SK-N-SH (cell line): ENCODE measurements at places on chromosomes 7 and 10. TPM values are rescaled to one million over a fixed set of nuclear protein-coding genes. Genes with fewer than 3 reads are reported as not detected.

The PLCE1 gene
- polyA plus RNA-seq, result 1.2 and 1.9 TPM in 2 replicates

The LEP gene
- polyA plus RNA-seq, result not detected in 2 replicates

DNA sequence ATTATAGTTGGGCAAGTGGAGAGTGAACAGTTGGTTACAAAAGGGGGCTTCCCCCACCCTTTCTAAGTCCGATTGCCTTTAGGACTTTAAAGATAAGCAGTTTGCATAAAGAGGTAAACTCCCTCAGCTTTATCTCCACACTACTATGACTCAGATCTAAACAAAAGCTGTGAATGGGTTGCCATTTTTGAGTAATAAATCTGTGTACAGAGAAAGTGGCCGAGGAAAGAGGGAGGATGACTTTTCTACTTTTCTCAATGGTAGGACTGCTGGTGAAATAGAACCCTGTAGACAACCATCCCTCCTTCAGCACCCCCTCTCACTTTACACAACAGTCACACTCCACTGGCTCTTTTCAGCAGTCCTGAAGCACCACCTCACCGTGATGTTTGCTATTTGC lies 71.2 kb downstream of the DNMBP start:
- no peak for DNase-seq

DNA sequence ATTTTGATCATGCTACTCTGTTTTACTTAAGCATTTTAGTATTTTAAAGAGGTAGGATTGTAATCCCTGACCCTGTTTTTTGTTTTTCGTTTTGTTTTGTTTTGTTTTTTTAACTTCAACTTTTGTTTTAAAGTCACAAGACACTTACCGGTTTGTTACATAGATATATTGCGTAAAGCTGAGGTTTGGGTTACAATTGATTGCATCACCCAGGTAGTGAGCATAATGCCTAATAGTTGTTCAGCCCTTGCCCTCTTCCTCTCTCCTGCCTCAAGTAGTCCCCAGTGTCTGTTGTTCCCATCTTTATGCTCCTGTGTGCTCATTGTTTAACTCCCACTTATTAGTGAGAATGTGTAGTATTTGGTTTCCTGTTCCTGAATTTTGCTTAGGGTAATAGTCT lies 93.1 kb upstream of the TEX47 start:
- DNase-seq, result no peak

DNA sequence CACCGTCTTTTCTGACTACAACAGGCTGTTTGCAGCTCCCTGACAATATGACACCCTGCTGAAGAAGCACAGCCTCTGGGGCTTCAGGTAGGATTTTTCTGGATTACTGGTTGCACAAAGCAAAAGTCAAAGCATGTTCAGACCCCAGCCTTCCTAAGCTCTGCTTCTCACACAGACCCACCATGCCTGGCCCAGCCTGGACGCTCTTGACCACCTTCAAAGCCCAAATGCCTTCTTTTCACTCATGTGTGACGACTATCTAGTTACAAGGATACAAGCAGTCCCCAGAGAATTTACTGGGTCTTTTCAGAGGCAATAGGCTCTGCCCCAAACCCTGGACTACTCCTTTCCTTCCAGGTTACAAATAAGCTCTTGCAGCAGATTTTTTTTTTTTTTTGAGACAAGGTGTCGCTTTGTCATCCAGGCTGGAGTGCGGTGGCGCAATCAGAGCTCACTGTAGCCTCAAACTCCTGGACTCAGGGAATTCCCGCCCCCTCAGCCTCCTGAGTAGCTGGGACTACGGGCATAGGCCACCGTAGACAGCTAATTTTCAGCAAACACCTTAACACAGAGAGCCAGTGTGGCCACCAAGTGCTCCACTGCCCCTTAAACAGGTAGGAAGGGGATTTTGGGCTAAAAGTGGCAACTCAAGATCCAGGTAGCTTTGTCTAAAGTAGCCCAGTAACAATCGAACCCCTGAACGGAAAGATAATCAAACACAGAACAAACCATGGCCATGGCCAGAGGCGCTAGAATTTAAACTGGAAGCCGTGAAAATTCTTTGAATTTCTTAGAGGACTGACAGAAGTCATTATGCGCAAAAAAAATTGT lies 16.2 kb downstream of the SVIL start:
- no peak for DNase-seq

The TAS2R60 gene
- polyA plus RNA-seq, result 0.10 TPM in 1 of 2 replicates, not detected in the other

The DBF4 gene
- 5.1 and 7.6 TPM in 2 replicates for polyA plus RNA-seq

The GIMAP4 gene
- not detected in 2 replicates for polyA plus RNA-seq

The ZWINT gene
- polyA plus RNA-seq, result 43.4 and 49.3 TPM in 2 replicates

DNA sequence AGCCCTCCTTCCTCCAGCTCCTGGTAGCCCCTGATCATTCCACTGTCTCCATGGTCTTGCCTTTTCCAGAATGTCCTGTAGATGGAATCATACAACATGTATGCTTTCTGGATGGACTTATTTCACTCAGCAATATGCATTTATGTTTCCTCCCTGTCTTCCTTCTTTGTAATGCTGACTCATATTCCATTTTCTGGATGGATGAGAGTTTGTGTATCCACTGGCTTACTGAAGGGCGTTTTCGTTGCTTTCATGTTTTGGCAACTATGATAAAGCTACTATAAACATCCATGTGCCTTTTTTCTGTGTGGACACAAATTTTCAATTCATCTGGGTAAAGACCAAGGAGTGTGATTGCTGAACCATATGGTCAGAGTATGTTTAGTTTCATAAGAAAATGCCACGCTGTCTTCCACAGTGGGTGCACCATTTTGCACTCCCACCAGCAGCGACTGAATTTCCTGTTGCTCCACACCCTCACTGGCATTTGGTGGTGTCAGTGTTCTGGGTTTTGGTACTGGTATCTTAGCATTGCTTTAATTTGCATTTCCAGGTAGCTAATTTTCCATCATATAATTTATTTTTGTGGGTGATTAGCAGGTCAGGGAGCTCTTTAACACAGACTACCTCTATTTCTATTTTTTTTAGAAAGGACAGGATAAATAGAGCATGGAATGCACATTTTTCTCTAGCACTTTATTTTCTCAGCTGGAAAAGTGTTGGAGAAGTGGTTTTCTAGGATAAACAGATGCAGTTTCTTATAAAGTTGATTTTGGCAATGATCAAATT lies 252.2 kb downstream of the WDR37 start:
- DNase-seq, result no peak

DNA sequence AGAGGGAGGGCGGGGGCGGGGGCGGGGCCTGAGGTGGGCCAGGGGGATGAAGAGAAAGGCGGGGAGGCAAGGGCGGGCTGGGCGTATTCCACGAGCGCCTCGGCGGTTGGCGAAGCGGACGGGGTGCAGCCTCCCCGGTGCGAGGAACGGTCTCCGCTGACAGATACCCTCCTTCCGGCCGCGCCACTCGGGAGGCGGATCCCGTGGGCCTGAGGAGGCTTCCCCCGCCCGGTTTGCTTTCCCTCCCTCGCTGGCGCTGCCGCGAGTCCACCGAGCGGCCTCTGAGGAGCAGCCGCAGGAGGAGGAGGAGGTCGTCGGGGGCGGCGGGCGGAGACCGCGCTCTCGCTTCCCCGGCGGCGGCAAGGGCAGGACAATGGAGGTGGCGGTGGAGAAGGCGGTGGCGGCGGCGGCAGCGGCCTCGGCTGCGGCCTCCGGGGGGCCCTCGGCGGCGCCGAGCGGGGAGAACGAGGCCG lies at the start of gene TRIM24:
Gene TRIM24, plus strand, starts transcription at position 84 of the 473 bp plus-strand sequence. Its CDS starts 290 bp downstream, at position 374.
- peak; percentile 99 for DNase-seq

DNA sequence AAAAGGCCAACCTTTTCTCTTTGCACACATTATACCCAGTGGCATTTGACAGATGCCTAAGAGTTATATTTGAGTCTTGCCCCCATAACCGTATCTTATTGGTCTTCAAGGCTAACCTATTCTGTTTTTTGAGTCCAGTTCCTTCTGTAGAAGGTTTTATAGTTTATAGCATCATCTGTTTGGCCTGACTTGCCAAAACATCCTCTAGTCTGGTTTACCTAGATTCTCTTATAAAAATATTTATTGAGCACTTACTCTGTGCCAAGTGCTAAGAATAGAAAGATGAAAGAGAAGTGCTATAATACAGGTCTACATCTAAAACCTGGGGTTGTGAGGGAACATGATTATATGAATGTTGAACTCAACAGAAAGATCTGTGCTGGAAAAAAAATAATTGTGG lies 55.9 kb upstream of the PIP4K2A start:
- DNase-seq, result no peak

The DNMBP gene
- 36.0 and 40.2 TPM in 2 replicates for polyA plus RNA-seq

The SLC16A12 gene
- 0.13 TPM in 2 replicates for polyA plus RNA-seq

DNA sequence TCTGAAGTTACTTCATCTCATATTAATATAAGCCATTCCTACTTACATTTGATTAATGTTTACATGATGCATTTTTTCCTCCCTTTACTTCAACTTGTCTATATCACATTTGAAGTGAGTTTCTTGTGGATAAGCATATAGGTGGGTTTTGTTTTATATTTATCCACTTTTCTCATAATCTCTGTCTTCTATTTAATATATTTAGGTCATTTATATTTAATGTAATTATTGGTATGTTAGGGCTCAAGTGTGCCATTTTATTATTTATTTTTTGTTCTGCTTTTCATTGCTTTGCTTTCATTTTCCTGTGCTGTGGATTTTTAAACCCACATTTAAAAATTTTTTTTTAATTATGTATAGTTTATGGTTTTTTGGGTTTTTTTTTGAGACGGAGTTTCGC lies 54.8 kb downstream of the OGDH start:
- DNase-seq, result no peak

- no peak for DNase-seq
Observed at GRCh38 chr7:7793249-7793648, 74.8 kb upstream of the RPA3 start.

GRCh38 chr7:155722118-155722517 lies 77.7 kb downstream of the RBM33 start:
- no peak for DNase-seq

DNA sequence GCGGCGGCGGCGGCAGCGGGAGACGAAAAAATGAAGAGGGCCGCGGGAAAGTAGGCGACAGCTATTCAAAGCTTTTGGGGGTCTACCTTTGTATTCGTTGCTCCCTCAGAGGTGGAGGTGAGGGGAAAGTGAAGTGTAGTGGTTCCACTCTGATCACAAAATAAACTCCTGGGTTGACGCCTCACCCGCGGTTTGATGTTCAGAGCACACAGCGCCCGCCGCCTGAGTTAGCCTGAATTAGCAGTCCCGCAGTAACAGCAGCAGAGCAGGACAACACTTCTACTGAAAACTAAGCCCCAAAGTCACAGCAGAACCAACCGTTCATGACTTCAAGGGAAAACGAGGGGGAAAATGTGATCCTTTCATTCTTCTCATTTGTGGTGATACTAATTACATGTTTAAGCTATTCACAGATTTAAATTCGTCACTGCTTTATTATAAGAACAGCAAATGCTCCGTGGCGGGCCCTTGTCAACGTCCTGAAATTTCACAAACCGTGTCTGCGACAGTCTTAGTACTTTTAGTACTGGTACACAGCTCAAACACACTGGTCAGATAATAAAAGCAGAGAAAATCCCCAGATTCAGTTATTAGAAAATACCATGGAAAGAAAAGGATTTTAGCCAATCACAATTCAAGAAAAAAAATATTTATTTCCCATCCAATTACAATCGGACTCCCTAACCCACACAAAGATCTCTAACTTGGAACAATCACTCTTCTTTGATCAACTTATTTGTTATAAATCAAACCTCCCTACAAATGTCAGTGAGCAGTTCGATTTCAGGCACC lies 563 bp upstream of the JMJD1C start:
- peak; percentile 55 for DNase-seq

DNA sequence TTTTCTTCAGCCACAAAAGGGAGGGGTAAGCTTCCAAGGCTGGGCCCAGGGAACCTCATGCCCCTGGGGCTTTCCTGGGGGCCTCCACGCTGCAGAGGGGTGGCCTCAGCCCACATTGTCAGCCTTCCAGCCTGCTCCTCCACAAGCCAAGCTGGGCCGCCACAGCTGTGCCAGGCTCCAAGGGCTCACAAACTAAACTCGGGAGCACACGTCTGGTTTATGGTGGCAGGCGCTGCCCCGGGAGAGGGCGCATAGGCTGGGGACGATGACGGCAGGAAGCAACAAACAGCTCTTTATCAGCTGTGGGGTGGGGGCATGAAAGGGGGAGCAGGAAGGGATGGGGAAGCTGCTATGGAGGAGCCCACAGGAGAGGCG lies 6.3 kb upstream of the CDH23 start:
- DNase-seq, result peak; percentile 41

GRCh38 chr10:17383801-17384555 lies 70.4 kb downstream of the ST8SIA6 start:
- DNase-seq, result no peak

The KIF11 gene
- 3.8 and 4.0 TPM in 2 replicates for polyA plus RNA-seq

- DNase-seq, result no peak
Observed at GRCh38 chr7:4164556-4164955, 517.5 kb upstream of the FOXK1 start.

GRCh38 chr10:21599582-21599981 lies 65.5 kb downstream of the MLLT10 start:
- DNase-seq, result no peak

The KIAA1217 gene
- 4.2 and 7.2 TPM in 2 replicates for polyA plus RNA-seq

DNA sequence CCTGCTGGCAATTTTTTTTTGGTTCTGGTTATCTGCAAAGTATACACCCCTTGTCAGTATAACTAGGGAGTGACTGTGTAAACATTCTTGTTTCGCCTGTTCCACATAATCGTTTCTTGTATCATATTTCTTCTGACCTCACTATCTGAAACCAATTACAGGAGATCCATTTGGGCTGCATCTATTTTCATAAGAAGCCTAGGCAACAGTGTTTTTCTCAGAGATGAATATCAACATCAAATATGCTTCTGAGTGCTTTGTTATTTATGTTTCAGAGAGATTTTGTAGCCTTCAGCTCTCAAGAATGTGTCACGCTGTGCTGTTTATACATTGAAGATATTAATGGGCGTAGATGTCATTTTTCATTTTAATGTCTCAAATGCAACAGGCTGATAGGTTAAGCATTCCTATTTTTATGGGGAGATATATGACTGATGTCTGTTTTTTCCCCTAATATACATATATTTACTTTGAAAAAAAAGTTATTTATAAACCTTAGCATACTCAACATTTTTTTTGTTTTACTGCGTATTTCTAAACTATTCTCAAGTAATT lies 115.5 kb downstream of the FOXP2 start:
- no peak for DNase-seq

The CPA2 gene
- 0.03 TPM in 1 of 2 replicates, not detected in the other for polyA plus RNA-seq

DNA sequence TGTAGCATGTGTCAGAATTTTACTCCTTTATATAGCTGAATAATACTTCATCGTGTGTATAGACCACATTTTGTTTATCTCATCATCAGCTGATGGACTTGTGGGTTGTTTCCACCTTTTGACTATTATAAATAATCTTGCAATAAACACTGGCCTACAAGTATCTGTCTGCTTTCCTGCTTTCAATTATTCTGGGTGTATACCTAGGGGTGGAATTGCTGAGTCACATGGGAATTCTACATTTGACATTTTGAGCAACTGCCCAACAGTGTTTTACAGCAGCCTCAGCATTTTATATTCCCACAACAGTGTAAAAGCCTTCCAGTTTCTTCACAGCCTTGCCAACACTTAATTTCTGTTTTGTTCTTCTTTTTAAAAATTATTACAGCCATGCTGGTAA lies 200.3 kb upstream of the PRSS1 start:
- no peak for DNase-seq

GRCh38 chr7:130274983-130275591 lies 8.4 kb downstream of the CPA2 start:
- no peak for DNase-seq

- no peak for DNase-seq
Observed at GRCh38 chr7:94042381-94042780, 38.2 kb upstream of the BET1 start.

- DNase-seq, result no peak
Observed at GRCh38 chr7:50264908-50265307, 39.6 kb upstream of the IKZF1 start.
